Muscle of leg (tissue), 16 donors: ENCODE measurements at places on chromosomes 3 and 15. TPM values are rescaled to one million over a fixed set of nuclear protein-coding genes. Genes with fewer than 3 reads are reported as not detected.

- no peak for DNase-seq
These were observed 9.2 kb downstream of the SHQ1 start for GRCh38 chr3:72839057-72839456.

GRCh38 chr3:156472684-156473083, 82.2 kb downstream of the SSR3 start:
- no peak for DNase-seq

DNA sequence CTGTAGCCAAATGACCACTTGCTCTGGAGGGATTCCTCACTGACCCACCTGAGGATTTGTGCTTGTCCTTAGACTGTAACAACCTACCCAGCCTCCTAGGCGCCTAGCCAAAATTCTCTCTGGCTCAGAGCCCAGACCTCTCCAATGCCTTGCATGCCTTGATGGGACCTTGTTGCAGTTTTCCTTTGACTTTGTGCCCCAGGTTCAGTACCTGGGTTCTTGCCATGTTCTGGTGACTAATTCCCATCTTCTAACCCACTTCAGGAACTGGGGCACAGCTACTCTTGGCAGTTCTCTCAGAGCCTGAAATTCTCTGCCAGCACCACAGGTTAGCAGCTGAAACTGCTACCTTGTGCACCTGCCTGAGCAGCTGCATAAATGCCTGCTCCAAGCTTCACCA, 27.0 kb upstream of the UBE3A start:
- peak; percentile 11 for DNase-seq

DNA sequence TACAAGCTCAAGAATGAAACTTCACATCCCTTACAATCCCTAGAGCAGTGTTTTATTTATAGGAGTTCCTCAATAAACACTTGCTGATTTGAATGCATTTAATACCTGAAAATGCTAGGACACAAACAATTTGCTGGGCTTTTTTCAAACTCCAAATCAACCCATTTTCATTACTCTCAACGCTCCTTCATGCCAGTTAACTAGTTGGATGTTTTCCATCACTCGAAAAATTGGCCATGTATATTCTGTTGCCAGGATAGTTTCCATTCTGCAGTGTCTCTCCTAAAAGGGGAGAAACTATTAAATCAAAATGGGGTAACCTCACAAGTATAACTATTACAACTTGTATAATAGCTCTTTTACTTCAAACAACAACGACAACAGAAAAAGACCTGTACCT, 1.2 kb downstream of the GBE1 start:
- no peak for DNase-seq

- DNase-seq, result no peak
These were observed 8.0 kb upstream of the PXK start for GRCh38 chr3:58324391-58325390.

GRCh38 chr3:159765030-159765859, 223.4 kb upstream of the IL12A start:
- peak; percentile 85 for DNase-seq

DNA sequence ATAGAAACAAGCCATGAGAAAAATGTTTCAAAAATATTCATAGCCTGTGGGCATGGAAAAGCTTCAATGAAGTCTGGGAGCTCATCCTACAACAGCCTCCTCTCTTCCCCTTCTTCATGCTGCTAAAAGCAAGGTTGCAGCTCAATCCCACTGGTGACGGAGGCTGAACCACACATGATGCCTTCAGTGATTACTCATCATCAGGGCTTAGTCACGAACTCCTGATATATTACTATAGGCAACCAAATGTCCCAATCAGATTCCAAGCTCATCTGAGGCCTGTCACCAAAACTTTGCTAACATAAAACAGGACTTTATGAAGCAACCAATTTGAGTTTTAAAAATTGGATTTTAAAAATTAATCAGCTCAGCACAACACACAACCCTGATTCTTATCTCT, 24.0 kb upstream of the SLC24A5 start:
- no peak for DNase-seq

DNA sequence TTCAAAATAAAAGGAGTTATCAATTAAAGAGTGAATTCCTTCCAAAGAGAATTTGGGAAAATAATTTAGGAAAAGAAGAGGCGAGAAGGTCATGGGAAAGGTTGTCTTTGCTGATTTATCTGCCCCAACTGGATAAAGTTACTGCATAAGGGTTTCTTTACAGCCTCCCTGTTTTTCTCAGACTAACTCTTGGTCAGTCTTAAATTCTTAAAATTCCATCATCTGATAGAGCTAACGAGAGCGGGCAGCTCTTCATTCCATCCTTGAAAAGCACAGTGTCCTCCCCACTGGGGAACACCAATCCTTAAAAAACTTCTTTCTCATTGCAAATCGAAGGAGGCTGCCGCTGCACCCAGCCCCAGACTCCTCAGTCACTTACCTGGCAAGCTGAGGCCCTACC, 107.2 kb downstream of the PGPEP1L start:
- DNase-seq, result no peak

- DNase-seq, result peak; percentile 80
These were observed 54.7 kb downstream of the LRRC28 start for GRCh38 chr15:99305761-99306505.

- DNase-seq, result peak; percentile 38
These were observed 52.5 kb upstream of the C15orf61 start for GRCh38 chr15:67468416-67468815.

DNA sequence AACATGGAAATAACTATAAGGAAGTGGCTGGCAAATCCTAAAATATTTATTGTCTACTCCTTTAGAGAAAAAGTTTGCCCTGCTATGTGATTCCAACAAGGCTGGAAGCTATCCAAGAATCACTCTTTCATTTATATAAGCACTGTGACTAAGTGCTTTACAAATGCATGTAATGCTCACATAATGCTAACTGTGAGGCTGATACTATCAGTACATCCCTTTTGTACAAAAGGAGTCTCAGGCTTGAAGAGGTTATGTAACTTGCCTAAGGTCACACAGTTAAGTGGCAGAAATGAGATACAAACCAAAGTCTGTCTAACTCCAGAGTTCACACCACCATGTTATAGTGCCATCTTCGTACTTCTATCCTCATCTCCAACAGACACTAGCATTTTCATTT, 17.0 kb downstream of the TOPBP1 start:
- DNase-seq, result no peak

- DNase-seq, result no peak
These were observed 116.8 kb downstream of the EPHB1 start for GRCh38 chr3:134911586-134912548.

GRCh38 chr3:54374214-54374852, 252.0 kb downstream of the CACNA2D3 start:
- no peak for DNase-seq

- DNase-seq, result no peak
These were observed 38.0 kb upstream of the GBE1 start for GRCh38 chr3:81799403-81799802.

The KNL1 gene
- 8.7 TPM for total RNA-seq

The PLS1 gene
- 0.27 TPM for total RNA-seq

The AMOTL2 gene
- total RNA-seq, result 52.6 TPM

The SLC35G2 gene
- 2.7 TPM for total RNA-seq

The WDR72 gene
- total RNA-seq, result 0.22 TPM

The FMN1 gene
- 1.6 TPM for total RNA-seq

The ITIH1 gene
- 0.22 TPM for total RNA-seq
